Omental fat pad (tissue), 4 donors: ENCODE measurements at places on chromosomes 5 and 9. TPM values are rescaled to one million over a fixed set of nuclear protein-coding genes. Genes with fewer than 3 reads are reported as not detected.

Gene LCN15
- total RNA-seq: not detected

Gene PRKAA1
- total RNA-seq: 67.1 TPM

Gene WWC1
- 12.2 TPM for total RNA-seq

Gene TTC33
- 15.4 TPM for total RNA-seq

Gene KLHL9
- total RNA-seq: 30.7 TPM

Gene FAM120AOS
- total RNA-seq: 60.0 TPM

Gene CATSPER3
- total RNA-seq: 0.46 TPM

Gene ABL1
- 72.0 TPM for total RNA-seq

- no peak for DNase-seq
These were observed 41.3 kb downstream of the ASS1 start for GRCh38 chr9:130486103-130486502.

GRCh38 chr5:132027027-132027426, 15.6 kb upstream of the ACSL6 start:
- no peak for DNase-seq

DNA sequence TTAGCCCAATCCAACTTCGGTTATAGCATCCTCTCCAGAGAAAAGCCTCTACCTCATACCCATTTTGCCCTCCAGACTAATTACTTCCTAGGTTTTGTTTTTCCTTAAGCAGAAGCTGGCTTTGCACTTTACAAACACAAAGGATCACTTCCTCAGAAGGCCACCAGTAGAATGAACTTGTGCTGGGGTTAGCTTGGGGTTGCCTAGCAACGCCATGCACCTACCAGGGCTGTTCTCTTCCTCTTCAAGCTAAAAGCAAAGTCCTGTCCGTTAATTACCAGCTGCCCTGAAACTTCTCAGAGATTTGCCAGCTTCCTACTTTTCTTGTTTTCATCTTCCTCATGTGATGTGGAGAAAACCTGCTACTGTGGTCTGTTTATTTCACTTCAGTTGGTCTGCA, 132.0 kb upstream of the WWC1 start:
- DNase-seq: no peak

GRCh38 chr9:18544456-18544855, 70.5 kb downstream of the ADAMTSL1 start:
- DNase-seq: no peak

DNA sequence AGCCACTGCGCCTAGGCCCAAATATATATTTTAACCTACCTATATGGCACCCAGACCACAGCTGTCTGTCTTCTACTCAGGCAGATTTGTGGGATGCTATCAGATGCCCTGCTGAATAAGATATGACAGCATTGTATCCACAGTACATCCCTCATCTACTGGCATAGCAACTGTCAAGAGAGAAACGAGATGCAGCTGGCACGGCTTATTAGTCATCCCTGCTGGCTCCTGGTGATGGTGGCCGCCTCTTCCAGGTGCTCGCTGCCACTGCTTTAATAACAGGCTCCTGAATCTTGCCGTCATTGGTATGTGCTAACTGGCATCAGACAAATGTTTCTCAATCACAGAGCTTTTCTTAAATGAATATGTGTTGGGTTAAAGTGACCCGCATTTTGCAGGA, 34.0 kb downstream of the B4GALT1 start:
- DNase-seq: no peak

DNA sequence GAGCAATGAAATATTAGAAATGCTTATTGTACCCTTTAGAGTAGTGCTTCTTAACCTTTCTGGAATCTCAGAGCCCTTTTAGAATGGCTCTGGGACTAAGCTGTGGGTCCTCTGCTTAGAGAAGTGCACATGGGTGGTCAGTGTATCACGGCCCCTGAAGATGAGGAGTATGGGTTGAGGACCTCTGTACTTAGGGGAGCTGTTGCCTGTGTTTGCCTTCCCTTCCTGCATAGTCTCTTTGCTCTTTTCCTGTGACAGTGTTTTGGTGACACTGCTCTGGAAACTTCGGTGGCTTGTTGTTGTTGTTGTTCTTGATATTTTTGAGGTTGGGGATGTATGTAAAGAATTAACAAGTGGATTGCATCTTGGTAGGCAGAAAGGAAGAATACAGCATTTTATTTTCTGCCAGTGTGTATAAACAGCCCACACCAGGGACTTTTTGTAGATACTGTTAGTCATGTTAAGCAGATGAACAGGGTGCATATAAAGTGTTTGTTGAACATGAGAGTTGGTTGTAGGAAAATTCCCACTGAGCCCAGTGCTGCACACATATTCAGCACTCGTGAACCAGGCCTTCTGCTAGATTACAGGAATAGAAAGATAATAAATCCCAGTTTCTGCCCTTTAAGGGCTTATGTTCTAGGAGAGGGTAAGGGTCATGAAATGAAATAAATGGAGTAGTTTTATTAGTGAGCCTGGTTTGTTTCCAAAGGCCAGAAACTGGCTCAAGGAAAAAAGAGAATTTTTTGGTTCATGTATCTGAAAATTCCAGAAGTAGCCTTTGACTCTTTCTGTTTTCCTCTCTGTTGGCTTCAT, 199.7 kb downstream of the ARHGAP26 start:
- no peak for DNase-seq

DNA sequence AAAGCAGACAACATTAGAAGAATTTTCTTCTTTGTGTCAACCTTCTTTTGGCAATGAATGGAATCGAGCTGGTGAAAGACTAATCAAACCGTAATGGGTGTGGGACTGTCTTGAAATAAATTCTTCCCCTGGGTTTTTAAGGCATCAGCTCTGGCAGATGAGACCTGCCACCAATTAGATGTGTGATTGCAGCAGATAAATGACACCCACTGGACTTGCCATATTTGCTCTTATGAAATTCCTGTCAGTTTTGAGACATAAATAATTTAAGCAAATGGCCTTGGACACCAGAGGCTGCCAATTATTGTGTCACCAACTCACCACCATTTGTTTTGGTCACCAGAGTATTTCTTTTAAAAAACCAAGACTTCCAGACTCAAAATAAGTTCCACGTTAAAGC, 135.9 kb upstream of the RGMB start:
- no peak for DNase-seq

- DNase-seq: no peak
These were observed 107.6 kb upstream of the PLCXD3 start for GRCh38 chr5:41617843-41618515.

DNA sequence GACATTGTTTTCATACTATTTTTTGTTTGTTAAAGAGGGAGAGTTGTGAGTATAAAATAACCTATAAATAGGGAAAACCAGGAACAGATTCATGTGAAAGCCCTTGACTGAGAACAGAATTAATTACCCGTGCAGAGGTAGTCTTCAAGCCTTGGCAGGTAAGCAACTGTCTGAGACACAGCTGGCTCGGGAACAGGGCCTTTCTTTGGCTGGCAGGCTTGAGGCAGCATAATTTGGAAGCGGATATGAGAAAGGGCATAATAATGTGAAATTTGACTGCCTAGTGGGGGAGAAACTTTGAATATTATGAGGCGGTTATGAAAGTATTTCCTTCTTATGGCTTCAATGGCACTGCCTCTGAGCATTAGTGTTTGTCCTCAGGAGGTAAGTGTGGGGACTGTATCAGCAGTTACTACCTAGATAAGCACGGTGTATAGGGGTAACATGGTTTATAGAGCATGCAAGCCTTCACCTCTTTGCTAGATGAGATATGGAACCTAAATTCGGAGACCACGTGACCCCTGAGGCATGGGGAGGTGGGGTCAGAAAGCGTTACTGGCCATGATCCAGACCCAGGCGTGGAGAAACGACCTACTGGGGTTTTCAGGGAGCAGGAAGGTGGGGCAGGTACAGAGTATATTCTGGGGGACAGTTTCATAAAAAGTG, 210.2 kb upstream of the GAS1 start:
- DNase-seq: no peak
